ENCODE measurements at places on chromosomes 1 and 21. TPM values are rescaled to one million over a fixed set of nuclear protein-coding genes. Genes with fewer than 3 reads are reported as not detected.

PLA2G4A gene
- polyA plus RNA-seq: 0.50 TPM

SPRR3 gene
- polyA plus RNA-seq: not detected

GRCh38 chr1:112457241-112457640 lies 51.5 kb upstream of the WNT2B start:
- H3K27me3 ChIP-seq: no peaks in the 10 kb centered on the region
- no peak overlapping the region for H3K27ac ChIP-seq
- H3K4me1 ChIP-seq: peaks cover 4% of the 10 kb centered on the region
- H3K4me3 ChIP-seq: no peak overlapping the region

DNA sequence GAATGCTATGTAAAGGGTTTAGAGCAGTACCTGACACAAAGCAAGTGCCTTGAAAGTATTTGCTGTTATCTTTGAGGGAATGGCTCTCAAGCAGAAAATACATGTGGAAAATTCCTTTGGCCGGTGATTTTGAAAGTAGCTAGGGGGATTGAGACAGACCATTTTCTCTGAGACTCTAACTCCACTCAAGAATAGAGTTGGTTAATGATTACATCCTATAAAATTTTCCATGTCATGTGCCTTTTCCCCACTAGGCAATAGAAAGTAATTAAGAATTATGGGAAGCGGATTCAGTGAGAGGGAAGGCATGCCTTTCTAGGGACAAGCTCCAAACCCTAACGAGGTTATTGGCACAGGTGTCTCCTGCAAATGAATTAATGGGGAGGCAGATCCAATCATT lies 276.0 kb downstream of the GPATCH2 start:
- no peaks in the 10 kb centered on the region for H3K36me3 ChIP-seq
- H3K4me3 ChIP-seq: no peak overlapping the region
- peaks cover 9% of the 10 kb centered on the region for H3K4me1 ChIP-seq
- H3K27me3 ChIP-seq: no peaks in the 10 kb centered on the region

- no peaks in the 10 kb centered on the region for H3K4me1 ChIP-seq
- DNase-seq: no peak
- H3K27me3 ChIP-seq: no peaks in the 10 kb centered on the region
- H3K27ac ChIP-seq: no peak overlapping the region
- H3K4me3 ChIP-seq: no peak overlapping the region
Measured at GRCh38 chr1:69055194-69055593, 512.5 kb upstream of the LRRC7 start.

DNA sequence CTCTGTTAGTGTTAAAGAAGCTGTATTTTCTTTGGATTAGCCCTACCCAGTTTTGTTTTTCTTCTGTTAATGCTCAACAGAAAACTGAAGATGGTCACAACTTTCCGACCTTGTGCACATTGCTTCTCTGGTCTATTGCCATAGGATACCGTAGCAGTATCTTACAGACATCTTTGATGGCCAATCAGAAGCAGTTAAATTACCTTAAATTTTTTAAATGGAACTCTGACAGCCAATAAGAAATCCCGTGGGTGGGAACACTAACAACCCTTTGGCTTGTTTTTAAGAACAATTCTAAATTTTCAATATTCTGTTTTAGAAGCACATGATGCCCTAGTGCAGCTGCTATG lies 17.2 kb downstream of the NFYC start:
- H3K27me3 ChIP-seq: no peaks in the 10 kb centered on the region
- peak overlapping the region; percentile 99 for H3K27ac ChIP-seq
- H3K36me3 ChIP-seq: no peaks in the 10 kb centered on the region
- DNase-seq: peak; percentile 91
- H3K4me3 ChIP-seq: peak overlapping the region; percentile 67
- H3K4me1 ChIP-seq: peaks cover 35% of the 10 kb centered on the region

DNA sequence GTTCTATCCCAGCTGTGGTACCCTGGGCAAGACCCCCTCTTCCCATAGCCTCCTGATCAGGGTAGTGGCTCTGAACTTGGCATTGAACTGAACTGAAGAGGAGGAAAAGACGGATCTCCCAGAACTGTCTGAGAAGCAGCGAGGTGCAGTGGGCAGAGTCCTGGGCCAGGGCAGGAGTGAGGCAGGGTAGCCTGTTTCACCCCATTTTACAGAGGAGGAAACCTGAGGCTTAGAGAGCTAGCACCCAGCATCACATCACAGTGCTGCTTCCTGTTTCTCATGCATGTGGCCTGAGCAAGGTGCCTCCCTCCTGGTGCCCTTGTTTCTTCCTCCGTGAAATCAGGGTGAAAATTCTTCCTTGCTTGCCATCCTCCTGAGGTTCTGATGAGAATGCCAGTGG lies 17.1 kb downstream of the ZNF362 start:
- H3K36me3 ChIP-seq: peaks cover 11% of the 10 kb centered on the region
- H3K27me3 ChIP-seq: no peaks in the 10 kb centered on the region
- no peak overlapping the region for H3K4me3 ChIP-seq
- H3K27ac ChIP-seq: no peak overlapping the region
- H3K4me1 ChIP-seq: no peaks in the 10 kb centered on the region

ATP1A4 gene
- 0.21 TPM for polyA plus RNA-seq

ADAMTS1 gene
- 179 TPM for polyA plus RNA-seq

DNA sequence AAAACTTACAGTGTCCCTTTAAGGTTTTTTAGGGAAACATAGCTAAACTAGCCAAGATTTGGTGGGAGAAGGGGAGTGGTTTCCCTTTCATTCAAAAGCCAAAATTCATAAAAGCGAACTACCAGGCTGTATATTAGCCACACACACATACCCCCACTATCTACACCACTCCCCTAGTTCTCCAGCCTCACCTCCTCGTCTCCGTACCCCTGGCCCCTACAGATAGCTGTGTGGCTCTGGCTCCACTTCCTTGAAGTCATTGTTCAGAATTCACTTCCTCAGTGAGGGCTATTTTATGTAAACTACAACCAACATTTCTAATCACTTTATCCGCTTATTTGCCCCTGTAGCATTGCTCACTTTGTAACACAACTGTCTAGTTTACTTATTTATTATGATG lies 5.3 kb upstream of the DPH5 start:
- DNase-seq: no peak
- no peaks in the 10 kb centered on the region for H3K27me3 ChIP-seq
- no peak overlapping the region for H3K27ac ChIP-seq
- H3K4me3 ChIP-seq: no peak overlapping the region
- H3K4me1 ChIP-seq: peaks cover 7% of the 10 kb centered on the region

TPTE gene
- not detected for polyA plus RNA-seq

PLA2G2D gene
- polyA plus RNA-seq: not detected

DNA sequence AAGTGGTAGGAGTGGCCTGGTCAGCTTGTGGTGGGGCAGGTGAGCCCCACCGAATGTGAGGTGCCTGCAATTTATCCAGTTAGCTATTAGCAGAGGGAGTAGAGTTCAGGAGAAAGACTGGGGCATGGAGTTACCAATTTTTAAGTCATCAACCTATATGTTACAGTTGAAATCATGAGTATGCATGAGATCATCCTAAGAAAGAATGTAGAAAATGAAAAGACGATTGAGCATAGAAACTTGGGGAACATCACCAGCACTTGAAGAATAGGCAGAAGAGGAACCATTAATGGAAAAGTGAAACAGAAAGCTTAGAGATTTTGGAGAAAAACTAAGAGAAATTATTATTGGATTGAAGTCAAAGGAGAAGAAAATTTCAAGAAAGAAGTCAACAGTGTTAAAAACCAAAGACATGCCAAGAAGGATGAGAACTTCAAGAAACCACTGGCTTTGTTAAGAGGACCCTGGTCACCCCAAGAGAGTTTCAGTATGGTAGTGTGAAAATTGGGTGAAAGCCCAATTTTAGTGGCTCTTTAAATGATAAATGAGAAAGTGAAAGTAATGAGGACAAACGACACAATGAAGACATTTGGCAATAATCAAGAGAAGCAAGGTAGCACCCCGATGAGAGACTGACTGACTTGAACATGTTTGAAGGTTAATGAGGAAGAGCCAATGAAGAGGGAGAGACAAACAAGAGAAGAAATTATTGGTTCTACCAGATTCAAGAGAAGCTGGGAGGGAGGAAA lies 36.7 kb downstream of the DNASE2B start:
- no peaks in the 10 kb centered on the region for H3K36me3 ChIP-seq
- H3K4me1 ChIP-seq: no peaks in the 10 kb centered on the region
- no peaks in the 10 kb centered on the region for H3K27me3 ChIP-seq
- no peak for DNase-seq

- H3K4me1 ChIP-seq: no peaks in the 10 kb centered on the region
- no peak for DNase-seq
- H3K27ac ChIP-seq: no peak overlapping the region
- H3K36me3 ChIP-seq: no peaks in the 10 kb centered on the region
- H3K27me3 ChIP-seq: no peaks in the 10 kb centered on the region
Measured at GRCh38 chr1:186540521-186540920, 79.6 kb upstream of the PDC start.

- no peak overlapping the region for H3K4me3 ChIP-seq
- H3K36me3 ChIP-seq: no peaks in the 10 kb centered on the region
Measured at GRCh38 chr1:54926970-54927369, 40.0 kb upstream of the DHCR24 start.

DNA sequence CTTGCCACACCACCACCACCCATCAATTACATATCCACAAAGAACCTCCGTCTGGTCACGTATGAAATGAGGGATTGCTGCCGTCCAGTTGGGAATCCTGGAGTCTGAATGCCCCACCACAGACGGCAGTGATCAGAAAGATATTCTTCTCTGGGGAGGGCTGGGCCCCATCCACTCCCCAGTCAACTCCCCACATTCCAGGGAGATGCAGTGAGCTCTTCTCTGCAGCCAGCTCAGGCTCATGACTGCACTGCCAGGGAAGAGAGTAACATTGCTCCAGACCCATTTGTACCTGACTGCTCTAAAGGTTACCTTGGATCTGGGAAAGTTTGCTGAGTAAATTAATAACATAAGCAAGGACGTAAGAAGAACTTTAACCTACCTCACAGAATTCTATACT lies 18.3 kb downstream of the DEGS1 start:
- H3K4me1 ChIP-seq: peaks cover 26% of the 10 kb centered on the region
- H3K4me3 ChIP-seq: no peak overlapping the region
- no peak for DNase-seq
- H3K27ac ChIP-seq: no peak overlapping the region
- no peaks in the 10 kb centered on the region for H3K36me3 ChIP-seq

IL12RB2 gene
- polyA plus RNA-seq: not detected

DNA sequence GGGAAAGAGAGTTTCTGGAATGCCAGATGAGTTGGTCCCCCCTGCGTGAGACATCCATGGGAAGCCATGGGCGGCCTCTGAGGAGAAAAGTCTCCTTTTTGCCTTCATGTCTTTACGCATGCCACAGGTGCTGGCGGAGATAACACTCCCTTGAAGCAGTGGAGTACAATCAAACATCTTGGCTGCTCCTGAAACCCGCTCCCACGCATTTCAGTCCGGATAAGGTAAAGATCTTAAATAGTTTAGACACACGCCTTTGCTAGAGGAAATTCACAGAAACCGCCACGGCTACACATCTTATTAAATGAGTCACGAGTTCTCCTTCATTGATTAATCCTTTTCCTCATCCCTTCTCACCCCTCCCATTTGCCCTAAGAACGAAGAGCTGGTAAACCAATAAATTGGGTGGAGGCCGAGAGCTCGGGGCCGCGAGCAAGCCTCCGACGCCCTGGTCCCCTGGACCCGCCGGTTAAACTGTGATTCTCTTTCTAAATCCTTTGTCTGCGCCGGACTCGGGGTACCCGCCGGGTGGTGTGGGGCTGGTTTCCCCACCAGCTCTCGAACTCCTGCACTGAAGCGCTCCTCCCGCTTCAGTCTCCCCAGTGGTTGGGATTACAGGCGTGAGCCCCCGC lies 6.6 kb upstream of the ZNF669 start:
- peak overlapping the region; percentile 83 for H3K27ac ChIP-seq
- H3K27me3 ChIP-seq: no peaks in the 10 kb centered on the region
- no peak for DNase-seq
- peak overlapping the region; percentile 57 for H3K4me3 ChIP-seq
- H3K4me1 ChIP-seq: peaks cover 4% of the 10 kb centered on the region
- H3K36me3 ChIP-seq: no peaks in the 10 kb centered on the region

DNA sequence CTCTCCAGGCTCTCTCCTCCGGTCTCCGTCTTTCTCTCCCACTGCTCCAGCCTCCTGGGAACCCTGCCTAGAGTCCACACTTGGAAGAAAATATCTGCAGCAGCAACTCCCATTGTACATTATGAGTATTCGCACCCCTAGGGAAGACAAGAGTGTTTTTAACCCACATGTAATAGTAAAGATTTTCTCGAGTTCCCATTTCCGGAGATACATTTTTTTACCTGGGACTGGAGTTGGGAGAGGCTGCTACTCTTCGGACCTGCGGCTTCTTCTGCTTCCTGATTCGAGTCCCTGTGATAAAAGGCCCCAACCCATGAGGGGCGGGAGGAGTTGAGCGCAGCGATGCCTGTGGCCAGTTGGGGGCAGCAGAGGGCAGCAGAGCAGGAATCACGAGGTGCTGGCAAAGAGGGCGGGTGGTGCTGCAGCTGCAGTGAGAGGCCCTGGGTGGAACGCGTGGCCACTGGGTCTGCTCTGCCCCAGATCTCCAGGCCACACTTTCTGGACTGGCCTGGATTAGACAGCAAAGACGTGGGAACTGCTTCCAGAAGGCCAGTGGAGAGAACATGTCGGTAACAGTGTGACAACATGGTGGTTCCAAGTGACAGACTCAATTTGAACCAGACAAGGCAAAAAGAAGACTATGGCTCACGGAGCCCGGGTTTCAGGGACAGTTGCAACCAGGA lies 221.0 kb upstream of the CSF3R start:
- DNase-seq: peak; percentile 87
- no peak overlapping the region for H3K4me3 ChIP-seq
- H3K27ac ChIP-seq: no peak overlapping the region
- no peaks in the 10 kb centered on the region for H3K4me1 ChIP-seq
- H3K36me3 ChIP-seq: no peaks in the 10 kb centered on the region

ADORA1 gene
- polyA plus RNA-seq: 12.2 TPM

- peaks cover 6% of the 10 kb centered on the region for H3K4me1 ChIP-seq
- H3K27ac ChIP-seq: peak overlapping the region; percentile 89
- no peaks in the 10 kb centered on the region for H3K27me3 ChIP-seq
- peaks cover 6% of the 10 kb centered on the region for H3K36me3 ChIP-seq
Measured at GRCh38 chr1:161158316-161159010, 837 bp upstream of the USP21 start.

DNA sequence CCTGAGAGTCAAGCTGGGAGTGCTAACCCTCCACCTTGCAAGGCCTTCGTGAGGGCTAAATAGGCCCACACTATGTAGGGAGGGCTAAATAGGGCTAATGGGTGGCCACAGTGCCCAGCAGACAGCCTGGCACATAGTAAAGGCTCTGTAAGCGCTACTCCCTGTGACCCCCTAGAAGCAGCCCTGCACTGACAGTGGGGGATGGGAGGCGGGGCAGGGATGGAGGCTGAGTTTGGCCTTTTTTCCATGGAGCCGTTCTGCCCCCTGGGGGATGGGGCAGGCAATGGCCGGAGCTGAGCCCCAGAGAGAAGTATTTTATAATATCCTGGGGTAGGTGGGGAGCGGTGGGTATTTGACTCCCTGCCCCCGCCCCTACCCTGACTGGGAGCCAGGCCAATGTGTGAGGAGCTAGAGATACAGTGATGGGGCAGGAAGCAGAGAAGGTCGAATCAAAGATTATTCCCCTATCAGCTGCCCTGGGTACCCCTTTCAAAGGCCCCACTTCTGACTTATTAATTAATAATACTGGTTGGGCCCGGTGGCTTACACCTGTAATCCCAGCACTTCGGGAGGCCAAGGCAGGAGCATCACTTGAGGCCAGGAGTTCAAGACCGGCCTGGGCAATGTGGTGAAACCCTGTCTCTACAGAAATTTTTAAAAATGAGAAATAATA lies 42.3 kb downstream of the LACTBL1 start:
- DNase-seq: peak; percentile 80
- no peak overlapping the region for H3K27ac ChIP-seq
- peaks cover 6% of the 10 kb centered on the region for H3K4me1 ChIP-seq
- no peaks in the 10 kb centered on the region for H3K36me3 ChIP-seq

All from cardiac muscle cell (in vitro differentiated cells and primary cell).